ENCODE measurements at places on chromosomes 7 and 10. TPM values are rescaled to one million over a fixed set of nuclear protein-coding genes. Genes with fewer than 3 reads are reported as not detected.

GRCh38 chr10:97150013-97150595 lies 35.7 kb downstream of the SLIT1 start:
- no peaks in the 10 kb centered on the region for H3K36me3 ChIP-seq
- peak; percentile 39 for DNase-seq
- no peak overlapping the region for H3K27ac ChIP-seq
- H3K27me3 ChIP-seq, result no peaks in the 10 kb centered on the region
- H3K4me1 ChIP-seq, result no peaks in the 10 kb centered on the region
- no peak overlapping the region for H3K4me3 ChIP-seq

PPP1R3C gene
- total RNA-seq, result 10.9 TPM

- H3K4me3 ChIP-seq, result no peak overlapping the region
- no peak overlapping the region for H3K27ac ChIP-seq
- no peak for DNase-seq
- H3K27me3 ChIP-seq, result no peaks in the 10 kb centered on the region
- no peaks in the 10 kb centered on the region for H3K4me1 ChIP-seq
- H3K36me3 ChIP-seq, result no peaks in the 10 kb centered on the region
These were observed 324.1 kb downstream of the C7orf25 start for GRCh38 chr7:42587806-42588205.

- DNase-seq, result no peak
- peaks cover 52% of the 10 kb centered on the region for H3K36me3 ChIP-seq
- no peak overlapping the region for H3K4me3 ChIP-seq
- no peak overlapping the region for H3K27ac ChIP-seq
- H3K27me3 ChIP-seq, result no peaks in the 10 kb centered on the region
- no peaks in the 10 kb centered on the region for H3K4me1 ChIP-seq
These were observed 20.3 kb downstream of the NACAD start for GRCh38 chr7:45068236-45069023.

CTAGE8 gene
- not detected for total RNA-seq
